ENCODE measurements at places on chromosomes 11 and 22.

DNA sequence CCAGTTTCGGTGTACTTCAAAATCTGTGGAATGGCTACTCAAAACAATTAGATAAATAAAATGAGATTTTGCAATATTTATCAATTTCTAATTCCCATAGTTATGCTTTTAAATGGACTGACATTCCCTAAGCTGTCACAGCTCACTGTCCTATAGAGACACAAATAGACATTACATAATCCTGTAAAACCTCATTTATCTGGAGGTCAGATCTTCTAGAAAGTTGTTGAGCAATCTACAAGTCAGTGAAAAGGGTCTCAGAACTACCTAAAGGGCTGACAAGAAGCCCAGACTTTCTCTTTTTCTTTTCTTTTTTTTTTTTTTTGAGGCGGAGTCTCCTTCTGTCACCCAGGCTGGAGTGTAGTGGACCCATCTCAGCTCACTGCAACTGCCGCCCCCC is 12.0 kb downstream of the ALG8 start:
- no peak for DNase-seq

- no peak for DNase-seq
Measured at GRCh38 chr11:91800208-91800914, 424.3 kb upstream of the FAT3 start.

DNA sequence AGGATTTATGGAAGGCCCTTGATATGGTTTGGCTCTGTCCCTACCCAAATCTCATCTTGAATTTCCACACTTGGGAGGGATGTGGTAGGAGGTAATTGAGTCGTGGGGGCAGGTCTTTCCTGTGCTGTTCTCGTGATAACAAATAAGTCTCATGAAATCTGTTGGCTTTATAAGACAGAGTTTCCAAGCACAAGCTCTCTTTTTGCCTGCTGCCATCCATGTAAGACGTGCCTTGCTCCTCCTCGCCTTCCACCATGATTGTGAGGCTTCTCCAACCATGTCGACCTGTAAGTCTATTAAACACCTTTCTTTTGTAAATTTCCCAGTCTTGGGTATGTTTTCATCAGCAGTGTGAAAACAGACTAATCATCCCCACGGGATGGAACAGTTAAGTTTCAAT is 557.2 kb upstream of the ISX start:
- DNase-seq = no peak

DNA sequence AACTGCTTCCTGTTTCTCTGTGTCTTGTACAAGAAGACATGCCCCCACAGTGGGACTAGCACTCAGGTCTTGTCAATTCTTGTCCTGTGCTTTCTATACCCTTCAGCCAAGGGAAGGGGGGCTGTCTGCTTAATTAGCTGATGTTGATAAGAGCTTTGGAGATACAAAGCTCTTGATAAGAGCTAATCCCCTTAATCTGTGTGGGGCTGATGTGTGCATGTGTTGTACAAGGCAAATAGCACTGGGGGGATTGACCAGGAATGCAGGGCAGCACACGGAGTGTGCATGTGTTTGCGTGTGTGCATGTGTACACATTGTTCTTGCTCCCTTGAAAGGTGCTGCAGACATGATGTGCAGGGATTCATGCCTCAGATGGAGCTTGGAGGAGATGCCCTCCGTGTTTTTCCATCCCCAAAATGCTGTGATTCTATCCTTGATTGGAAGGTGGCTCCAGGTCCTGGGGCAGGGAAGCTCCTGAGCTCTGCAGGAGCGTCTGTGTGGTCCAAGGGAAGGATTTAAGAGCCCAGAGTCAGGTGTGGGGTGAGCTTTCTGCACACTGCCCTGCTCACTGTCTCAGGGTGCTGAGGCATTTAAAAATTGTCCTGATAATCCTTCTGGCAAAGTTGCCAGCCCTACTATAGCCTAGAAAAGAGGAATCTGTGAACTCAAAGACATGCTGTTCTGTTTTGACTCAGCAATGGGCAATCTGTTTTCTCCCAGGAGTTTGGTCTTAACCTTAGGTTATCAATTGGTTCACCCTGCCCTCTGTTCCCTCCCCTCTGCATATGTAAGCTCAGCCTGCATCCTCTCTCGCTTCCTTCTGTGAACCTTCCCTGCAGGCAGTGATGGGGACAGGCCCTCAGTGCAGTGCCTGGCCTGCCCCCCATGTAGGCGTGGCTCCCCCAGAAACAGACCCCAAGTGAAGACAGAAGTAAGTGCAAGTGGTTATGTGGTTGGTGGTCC is 102.0 kb downstream of the GRIK4 start:
- DNase-seq = no peak

DNA sequence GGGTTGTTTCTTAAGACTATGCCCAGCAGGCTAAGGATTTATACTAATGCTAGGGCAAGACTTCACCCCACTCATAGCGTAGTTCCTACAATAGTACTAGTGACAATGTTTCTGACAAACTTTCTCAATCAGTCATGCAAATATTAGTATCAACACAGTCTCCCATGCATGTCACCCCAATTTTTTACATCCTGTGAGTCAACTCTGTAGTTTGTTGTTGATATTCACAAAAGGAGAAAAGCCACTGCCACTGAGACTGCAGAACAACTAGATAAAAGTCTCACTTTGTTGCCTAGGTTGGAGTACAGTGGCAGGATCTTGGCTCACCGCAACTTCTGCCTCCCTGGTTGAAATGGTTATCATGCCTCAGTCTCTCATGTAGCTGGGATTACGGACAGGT is 155.2 kb downstream of the RBFOX2 start:
- DNase-seq = no peak

DNA sequence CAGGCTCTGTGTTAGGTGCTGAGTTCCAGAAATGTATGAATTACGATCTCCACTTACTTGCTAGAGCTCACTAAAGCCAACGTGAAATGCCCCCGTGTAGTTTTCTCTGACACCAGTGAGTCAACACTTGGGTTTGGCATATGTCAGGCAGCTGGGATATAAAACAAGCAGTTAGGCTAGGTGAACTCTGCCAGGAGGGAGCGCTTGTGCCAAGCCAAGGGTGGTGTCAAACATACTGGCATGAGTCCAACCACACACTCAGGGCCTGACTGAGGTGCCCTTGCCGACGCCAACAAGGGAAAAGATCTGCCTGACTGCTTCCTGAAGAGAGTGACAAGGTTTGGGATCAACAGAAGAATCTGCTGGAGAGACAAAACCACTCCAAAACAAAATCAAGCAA is 167.8 kb upstream of the NARS2 start:
- no peak for DNase-seq

All from type B pancreatic cell (in vitro differentiated cells).